ENCODE measurements at places on chromosomes 4 and X.

- DNase-seq: no peak
These were observed 1583.3 kb downstream of the STIM2 start for GRCh38 chr4:28443801-28444412.

- no peak for DNase-seq
These were observed 113.0 kb downstream of the DTHD1 start for GRCh38 chr4:36394352-36394903.

DNA sequence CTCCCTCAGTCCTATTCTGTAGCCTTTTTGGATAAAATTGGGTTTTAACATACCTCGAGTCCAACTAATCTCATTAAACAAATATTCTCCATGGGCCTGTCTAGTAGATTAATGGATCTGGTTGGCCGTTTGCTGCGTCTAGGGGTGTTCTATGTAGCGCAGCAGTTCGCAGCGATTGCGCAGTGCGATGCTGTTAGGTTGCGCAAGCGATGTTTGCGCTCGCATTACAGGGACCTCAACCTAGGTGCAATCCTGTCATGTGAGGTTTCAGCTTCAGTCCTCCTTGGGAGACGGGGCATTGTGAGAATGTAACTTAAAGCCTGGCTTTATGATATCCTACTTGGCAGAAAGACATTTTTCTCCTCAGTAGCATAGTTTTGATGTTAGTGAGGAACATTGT lies 14.0 kb downstream of the OGT start:
- no peak for DNase-seq

DNA sequence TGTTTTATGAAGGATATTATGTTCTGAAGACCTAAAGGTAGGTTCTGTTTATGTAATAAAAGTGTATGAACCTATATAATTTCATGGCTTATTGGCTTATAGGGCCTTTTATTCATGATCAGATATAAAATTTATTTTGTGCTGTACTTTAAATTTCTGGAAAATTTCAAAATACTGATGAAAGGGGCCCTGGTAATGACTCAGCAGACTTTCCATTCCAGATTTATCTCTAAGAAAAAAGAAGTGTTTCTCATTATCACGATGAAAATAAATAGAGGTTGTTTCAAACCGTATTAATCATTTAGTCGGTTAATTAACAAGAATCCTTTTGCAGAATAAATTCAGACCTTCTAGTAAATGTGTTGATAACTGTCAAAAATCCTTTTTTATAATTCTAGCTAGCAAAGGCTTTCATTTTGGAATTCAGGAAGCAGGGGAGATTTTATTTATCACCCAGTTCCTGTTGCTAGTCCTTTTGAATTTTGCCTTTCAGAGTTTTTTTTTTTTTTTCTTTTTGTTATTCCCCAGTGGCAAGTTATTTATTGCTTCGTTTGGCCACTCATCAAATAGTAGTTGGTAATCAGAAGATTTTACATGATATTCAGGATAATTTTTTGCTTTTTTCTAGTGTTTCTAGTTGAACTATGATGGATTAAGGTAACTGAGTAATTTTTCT lies 5.4 kb upstream of the TAPT1 start:
- DNase-seq: no peak

DNA sequence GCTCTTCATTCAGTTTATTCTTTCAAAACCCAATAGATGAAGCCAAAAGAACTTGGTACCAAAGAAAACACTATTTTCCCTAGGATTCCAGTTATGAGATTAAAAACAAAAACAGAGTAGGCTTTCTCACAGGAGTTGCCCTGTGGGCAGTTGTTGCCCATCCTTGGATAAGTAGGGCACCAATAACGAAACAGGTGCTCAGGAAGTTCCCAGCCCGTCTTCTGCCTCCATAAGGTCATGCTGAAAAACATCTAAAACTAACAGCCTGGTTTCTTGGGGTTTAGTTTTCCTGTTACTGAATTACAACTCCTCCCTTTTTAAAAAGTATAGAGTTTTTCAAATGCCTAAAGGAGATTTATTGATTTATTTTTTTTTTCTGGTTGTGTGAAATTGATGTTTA lies 14.7 kb downstream of the TSPAN5 start:
- DNase-seq: no peak

DNA sequence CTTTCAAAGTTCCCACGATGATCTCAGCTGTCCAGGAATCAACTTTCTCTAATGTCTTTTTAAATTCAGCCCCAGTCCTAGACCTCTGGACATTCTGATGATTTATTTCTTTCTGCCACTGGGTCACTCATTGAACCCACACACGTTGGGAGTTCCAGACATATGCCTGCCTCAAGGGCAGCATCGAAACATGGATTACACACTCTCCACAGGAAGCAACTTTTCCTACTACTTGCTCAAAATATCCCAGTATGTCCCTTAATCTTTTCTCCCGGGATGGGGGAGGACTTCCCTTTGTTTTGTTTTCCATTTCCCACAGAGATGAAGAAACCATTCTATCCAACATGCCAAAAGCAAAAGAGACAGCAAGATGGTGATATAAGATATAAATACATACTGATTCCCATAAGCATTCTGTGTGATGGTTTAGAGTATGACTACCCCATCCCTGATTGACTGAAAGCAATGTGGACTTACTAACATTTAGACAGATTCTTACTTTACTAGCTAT lies 79.8 kb upstream of the PPARGC1A start:
- DNase-seq: no peak

GRCh38 chrX:123357941-123358340 lies 173.9 kb downstream of the GRIA3 start:
- no peak for DNase-seq

DNA sequence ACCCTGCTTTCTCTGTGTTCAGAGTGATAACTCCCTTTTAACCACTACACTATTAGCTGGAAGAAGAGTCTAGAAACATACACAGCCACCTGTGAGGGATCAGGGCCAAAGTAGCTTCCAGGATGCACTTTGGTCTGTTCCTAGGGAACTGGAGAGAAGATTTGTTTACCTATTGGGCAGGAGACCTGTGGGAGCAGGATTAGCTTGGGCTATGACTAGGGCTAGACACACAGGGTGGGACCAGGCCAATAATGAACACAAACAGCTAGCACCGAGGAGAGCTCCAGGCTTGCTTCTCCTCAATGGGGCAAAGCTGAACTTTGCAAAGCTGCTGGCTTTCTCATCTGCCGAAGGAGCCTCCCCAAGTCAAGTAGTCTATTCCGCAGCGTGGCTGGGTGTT lies 24.4 kb upstream of the MAP7D3 start:
- DNase-seq: no peak

DNA sequence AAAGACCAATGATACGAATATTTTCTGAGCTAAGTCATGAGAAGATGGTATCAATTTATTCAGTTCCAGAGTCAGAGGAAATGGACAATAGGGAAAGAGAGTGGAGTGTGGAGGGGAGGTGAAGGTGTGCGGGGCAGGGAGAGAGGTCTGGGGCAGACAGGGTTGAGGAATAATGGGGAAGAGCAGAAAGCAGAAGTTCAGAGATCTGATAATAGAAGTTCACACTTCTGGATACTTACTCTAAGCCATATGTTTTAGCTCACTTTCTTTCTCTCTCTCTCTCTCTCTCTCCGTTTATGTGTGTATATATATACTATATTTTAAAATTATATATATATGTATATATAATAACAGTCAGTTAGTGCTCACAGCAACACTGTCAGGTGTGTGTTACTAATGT lies 40.4 kb downstream of the FOXR2 start:
- DNase-seq: no peak

DNA sequence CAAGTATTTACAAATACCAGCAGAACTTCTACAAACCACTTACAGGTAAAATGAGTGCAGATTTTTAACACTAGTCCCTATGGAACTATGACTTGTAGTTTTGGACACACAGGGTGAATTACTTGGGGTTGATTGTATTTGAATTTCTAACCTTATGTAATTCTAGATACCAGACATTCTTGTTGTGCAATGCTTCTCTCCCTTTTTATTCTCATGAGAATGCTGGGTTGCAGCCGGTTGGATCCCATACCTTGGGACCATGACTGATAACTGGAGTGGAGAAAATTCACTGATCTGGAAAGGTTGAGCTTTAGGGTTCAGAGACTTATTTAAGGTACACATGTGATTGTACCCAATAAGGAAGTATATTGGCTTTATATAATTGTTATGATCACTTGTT lies 8.8 kb downstream of the TET2 start:
- DNase-seq: no peak

GRCh38 chr4:8850074-8850829 lies 21.4 kb downstream of the HMX1 start:
- no peak for DNase-seq

DNA sequence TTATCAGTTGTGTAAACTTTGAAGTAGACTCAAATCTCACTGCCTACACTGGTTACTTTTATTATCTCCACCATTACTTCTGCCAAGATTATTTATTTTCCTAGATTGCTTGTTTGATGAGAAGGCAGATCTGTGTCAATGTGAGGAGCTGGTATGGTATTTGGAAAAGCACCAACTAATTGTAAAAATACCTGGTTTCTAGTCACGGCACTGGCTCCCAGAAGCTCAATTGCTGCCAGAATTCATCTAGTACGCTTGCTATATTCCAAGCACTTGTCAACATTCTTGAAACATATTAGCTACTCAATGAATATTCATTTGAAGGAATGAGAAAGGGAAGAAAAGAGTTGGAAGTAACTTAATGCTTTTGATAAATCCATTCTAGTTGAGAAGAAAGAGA lies 1376.8 kb upstream of the ADGRL3 start:
- no peak for DNase-seq

- no peak for DNase-seq
These were observed 193.0 kb upstream of the LCORL start for GRCh38 chr4:18214411-18215055.

DNA sequence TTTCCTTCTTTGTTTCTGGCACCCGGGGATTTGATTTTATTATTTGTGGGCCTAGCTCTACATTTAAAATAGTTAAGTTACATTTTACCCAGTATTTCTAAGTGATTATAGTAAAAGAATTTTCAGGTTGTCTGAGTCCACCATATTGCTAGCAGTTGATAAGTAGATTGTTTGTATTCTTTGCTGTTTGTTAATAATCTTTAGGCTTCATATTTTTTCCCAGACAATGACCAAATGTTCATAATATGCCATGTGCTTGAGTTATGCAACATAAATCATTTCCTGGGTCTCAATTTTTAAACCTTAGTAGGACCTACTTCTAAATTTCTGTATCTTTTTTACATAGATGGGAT lies 127.3 kb downstream of the PHKA2 start:
- no peak for DNase-seq
